ENCODE measurements at places on chromosomes 2 and 18.

DNA sequence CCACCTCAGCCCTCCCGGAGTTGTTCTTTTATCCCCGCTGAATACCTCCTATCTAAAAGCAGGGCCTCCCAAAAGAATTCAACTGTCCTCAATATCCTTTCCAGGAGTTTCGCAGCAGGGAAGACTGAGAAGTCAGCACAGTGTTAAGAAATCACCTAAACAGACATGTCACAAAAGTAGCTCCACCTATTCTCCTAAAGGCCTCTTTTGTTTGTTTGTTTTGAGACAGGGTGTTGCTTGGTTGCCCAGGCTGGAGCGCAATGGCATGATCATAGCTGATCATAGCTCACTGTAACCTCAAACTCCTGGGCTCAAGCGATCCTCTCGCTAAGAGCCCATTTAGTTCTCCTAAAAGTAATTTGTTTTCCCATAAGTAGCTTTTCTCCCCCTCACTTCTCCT, 53.8 kb downstream of the TEX44 start:
- no peak for DNase-seq

- no peak for DNase-seq
Measured at GRCh38 chr2:135851858-135852257, 14.9 kb upstream of the LCT start.

- no peak for DNase-seq
Measured at GRCh38 chr2:45435316-45435715, 175.8 kb downstream of the SRBD1 start.

- DNase-seq = no peak
Measured at GRCh38 chr2:144083211-144083610, 436.7 kb downstream of the ZEB2 start.

DNA sequence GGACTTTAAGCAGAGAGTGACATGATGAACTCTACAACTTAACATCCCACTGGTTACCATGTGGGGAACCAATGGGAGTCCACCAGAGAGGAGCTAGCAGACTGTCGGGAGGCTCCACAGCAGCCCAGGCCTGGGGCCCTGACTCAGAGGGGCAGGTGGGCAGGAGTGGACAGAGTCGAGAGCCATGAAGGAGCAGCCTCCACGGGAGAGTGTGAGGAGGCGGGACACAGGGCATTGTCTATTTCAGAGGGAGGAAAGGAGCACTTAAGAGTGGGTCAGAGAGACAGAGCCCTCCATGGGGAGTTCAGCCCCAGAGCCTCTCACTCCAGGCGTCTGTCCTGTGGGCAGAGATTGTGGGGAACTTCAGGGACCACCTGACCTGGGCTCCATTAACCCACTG, 118.7 kb downstream of the CYP26B1 start:
- no peak for DNase-seq

- no peak for DNase-seq
Measured at GRCh38 chr2:224925810-224926100, 116.5 kb downstream of the DOCK10 start.

DNA sequence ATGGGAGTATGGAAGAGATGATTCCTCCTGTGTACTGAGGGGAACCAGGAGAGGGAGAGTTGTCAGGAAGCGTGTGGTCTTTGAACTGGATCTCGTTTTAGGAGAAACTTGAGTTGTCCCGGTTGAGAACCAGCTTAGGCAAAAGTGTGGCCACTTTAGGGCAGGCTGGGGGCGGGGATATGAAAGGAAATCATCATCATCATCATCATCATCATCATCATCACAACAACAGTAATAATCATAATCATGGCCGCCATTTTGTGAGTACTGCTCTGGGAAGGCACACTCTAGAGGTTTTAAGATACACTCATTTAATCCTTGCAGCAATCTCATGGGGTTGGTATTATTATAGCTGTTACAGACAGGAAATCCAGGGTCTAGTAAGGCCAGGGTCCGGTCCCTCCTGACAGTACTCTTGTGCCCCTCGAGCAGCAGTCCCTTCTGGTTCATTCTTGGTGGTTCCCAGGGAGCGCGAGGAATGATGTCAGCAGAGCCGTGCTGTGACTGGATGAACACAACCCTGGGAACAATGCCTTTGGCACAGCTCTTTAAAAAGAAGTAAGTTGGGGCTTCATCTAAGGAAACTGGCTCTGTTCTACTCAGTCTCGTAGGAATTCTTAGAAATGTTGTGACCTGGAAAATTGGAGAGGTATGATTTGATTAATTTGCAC, 33.8 kb downstream of the PARD3B start:
- no peak for DNase-seq

DNA sequence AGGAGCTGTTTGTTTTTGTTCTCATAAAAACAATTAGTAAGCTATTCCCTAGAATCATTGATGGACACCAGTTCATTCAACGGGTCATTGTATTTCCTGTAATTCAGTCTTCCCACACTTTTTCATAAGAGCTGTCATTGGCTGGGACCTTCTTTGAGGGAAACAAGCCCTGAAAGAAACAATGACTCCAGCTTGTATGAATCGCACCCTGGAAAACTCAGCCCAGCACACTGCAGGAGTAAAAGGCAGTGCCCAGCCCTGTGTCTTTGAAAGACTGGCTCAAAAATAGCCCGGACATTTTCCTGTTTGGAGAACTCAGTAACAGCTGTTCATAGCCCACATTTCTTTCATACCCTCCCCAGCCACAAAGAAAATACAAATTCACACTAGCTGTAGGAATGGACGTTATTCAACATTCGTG, 81.5 kb downstream of the NCKAP5 start:
- no peak for DNase-seq

DNA sequence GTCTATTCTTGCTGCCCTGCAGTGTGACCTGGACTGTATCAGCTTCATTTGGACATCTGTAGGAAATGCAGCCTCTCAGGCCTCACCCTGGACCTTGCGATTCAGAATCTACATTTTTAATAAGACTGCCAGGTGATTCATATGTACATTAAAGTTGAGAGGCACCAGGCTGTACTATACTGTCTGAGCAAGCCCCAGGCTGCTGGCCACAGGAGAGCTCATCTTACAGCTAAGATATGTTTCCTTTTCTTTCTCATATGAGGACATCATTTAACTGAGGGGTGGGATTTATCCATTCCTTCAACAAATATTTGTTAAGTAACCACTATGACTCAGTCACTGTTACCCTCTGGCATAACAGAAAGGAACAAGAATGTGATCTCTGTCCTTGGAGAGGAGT, 78.2 kb upstream of the GCFC2 start:
- DNase-seq = no peak

- no peak for DNase-seq
Measured at GRCh38 chr18:48519431-48520100, 19.3 kb upstream of the CTIF start.

GRCh38 chr18:70288171-70288850, 534 bp upstream of the SOCS6 start:
- no peak for DNase-seq

DNA sequence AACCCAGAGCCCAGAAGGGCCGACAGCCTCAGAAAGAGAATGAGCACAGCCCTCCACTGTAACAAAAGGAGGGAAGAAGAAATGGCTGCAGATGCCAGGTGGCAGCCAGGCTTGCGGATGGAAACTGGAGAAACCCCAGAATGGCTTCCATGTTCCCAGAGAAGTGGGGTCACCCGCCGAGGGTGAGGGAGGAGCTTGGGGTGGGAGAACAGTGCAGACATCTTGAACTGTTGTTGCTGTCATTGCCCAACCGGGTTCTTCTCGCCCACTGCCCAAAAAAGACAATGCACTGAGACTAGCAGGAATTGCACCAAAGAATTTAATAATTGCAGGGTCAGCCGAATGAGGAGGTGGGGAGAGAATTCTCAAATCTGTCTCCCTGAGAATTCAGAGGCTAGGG, 223.2 kb upstream of the RAB6C start:
- no peak for DNase-seq

GRCh38 chr2:178333851-178334250, 117.1 kb downstream of the PRKRA start:
- DNase-seq = no peak

- DNase-seq = no peak
Measured at GRCh38 chr2:238939074-238939473, 91.2 kb downstream of the TWIST2 start.

DNA sequence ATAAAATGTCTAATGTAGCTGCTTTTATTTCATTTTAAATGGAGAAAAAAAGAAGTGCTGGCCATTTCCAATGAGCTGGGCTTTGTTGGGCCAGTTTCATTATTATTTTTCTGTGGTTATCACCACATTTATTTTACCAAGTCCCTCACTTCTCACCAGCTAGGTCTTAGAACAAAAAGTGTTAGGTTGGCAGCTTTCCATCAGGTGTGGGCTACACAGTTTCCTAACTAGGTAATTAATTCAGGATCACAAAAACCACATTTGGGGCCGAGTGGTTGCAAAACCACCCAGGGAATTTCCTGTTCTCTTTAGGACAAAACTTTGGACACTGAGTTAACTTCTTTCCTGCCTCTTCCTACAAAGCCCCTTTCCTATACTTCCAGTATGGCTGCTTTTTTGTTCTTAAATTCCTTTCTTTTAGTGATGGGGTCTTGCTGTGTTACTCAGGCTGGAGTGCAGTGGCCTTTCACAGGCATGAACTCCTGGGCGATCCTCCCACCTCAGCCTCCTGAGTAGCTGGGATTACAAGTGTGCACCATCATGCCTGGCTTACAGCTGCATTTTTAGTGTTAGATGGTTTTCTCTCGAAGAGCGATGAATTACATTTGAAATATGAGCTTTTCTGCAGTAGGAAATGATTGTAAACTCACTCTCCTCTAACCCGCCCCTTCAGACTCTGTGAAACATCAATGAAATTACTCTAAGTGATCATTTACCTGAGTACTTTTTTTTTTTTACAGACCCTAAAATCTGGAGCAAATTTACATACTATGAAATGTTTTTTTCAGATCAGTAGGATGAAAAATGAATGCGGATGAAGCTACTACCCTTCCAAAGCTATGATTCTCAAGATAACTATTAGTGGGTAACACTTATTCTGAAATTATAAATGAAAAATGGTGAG, 2.6 kb upstream of the ZFP36L2 start:
- no peak for DNase-seq

DNA sequence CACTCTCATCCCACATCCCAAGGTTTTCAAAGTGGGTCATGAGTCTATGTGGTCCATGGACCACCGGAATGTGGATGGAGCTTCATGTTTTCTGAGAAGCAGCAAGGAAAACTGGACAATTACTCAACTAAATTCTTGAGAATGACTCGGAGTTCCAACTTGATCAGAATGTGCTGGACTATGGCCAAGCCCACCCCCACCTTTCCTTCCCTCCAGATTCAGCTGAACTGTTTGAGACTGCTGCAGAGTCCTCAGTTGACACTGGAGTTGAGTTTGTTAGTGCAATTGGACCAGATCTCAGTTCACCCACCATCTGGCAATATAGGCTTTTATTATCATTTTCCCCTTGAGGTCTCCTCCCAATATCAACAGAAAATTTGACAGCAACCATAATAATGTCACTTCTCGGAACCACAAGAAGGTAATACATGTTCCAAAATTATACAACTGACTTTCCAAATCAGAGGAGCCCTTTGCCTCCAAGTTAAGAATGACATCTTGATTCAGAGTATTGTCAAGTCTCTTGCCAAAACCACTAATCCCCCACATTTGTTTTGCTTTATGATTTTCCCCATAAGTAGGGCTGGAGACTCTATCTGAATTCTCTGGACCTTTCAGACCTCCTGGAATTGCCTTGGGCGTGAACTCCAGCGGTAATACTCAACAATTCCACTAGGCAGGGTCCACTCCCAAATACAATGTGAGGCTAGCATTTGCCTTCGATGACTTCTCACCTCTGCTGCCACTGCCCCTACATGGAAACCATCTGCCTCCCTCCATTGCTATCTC, 8.8 kb downstream of the COL4A4 start:
- no peak for DNase-seq

DNA sequence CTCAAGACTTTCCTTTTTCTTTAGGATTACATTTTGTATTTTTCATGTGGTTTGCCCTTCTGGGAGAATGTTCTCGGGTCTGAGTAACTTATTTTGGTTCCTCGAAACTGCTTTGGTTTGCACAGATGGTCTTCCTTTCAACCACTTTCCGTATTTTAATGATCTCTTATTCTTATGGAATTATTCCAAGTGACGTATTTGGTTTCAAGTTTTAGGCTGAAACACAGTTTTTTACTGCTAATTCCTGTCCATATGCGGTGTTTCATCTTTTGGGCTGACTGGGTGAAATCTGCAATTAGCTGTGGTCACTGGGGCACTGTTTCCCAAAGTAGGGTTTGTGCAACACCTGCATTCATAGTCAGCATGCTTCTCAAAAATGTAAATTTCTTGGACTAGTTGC, 122.7 kb downstream of the CAPN13 start:
- no peak for DNase-seq

DNA sequence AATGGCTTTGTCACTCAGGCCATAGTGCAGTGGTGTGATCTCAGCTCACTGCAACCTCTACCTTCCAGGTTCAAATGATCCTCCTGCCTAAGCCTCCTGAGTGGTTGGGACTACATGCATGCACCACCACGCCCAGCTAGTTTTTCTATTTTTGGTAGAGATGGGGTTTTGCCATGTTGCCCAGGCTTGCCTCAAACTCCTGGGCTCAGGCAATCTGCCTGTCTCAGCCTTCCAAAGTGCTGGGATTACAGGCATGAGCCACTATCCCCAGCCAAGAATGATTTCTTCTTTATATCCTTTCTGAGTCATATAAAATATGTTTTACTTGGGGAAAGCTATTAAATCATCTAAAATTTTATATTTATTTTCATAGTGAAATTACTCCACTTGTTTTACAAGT, 61.3 kb downstream of the CYBRD1 start:
- DNase-seq = no peak

- DNase-seq = no peak
Measured at GRCh38 chr2:65566617-65567016, 134.2 kb upstream of the SPRED2 start.

DNA sequence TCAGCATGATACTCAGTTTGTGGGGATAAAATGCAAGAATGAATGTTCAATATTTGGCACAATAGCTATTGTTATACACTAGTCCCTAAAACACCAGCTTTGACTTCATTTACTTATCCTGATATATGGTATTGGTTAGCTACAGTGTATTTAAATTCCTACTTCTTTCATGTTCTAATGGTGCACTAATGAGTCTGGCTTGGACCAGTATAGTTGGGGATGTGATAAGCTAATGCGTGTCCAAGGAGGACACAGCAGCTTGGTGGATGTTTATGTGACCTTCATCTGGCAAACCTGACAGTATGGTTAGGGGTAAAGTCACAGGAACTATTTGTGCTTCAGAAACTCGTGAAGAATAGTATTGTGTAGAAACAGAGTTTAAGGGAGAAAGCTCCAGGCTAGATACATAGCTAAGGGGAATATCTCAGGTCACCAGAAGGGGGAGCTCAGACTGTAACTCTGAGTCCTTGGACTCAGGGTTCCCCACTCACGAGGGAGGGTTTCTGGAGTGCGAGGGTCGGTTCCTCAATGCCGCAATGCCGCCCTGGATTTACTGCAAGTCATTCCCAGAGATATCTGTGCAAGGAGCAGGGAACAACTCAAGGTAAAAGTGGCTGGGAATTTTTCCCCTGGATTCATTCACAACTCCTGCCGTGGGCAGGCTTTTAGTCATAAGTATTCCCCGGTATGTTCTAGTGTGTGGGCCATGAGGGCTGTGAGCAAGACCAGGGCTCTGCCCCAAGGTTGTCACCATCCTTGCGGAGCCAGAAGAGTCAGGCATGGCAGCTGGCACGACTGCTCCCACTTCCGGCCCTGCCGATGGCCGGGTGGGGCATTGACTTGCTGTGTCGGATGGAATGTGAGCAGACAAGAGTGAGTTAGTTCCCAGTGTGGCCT, 14.5 kb downstream of the IL1R2 start:
- no peak for DNase-seq

GRCh38 chr2:147214914-147215313, 629.9 kb upstream of the ACVR2A start:
- no peak for DNase-seq

- DNase-seq = no peak
Measured at GRCh38 chr2:164054651-164055050, 318.8 kb upstream of the FIGN start.

All from GM12878 (cell line).